ENCODE measurements at places on chromosomes 12 and 14. TPM values are rescaled to one million over a fixed set of nuclear protein-coding genes. Genes with fewer than 3 reads are reported as not detected.

Gene NFE2
- 0.06 TPM for total RNA-seq

Gene KNTC1
- 42.3 TPM for total RNA-seq

Gene JAG2
- 0.48 TPM for total RNA-seq

Gene SERPINA3
- total RNA-seq = not detected

Gene RASSF8
- 33.5 TPM for total RNA-seq

Measured in HT1080 (cell line).